Activated gamma-delta T cell treated with anti-CD3 and anti-CD28 coated beads, Interleukin-2, amount 50 U/mL, for 16 hours (primary cell): ENCODE measurements at places on chromosomes 7 and 10.

GRCh38 chr7:127901895-127902703, 129.1 kb downstream of the LRRC4 start:
- no peak for DNase-seq

DNA sequence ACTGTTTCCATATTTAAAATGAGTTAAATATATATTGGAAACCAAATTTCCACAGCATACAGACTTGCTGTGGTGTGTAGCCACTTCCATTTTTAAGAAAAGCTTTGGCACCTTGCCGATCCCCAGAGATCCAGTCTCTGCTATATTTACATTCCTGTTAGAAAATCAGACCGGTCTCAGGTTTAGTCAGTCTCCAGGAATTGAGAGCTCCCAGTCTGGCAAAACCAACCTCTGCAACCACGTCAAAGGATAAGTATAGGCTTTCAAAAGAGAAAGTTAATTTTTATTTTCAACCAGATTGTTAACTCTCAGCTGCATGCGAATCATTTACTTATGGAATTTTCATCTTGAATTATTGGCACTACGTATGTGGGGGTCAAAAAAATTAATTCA, 28.2 kb downstream of the PUS7 start:
- DNase-seq: no peak

GRCh38 chr7:157065046-157065445, 54.6 kb upstream of the MNX1 start:
- DNase-seq: no peak

- no peak for DNase-seq
Observed at GRCh38 chr7:41185851-41186250, 517.0 kb downstream of the INHBA start.

DNA sequence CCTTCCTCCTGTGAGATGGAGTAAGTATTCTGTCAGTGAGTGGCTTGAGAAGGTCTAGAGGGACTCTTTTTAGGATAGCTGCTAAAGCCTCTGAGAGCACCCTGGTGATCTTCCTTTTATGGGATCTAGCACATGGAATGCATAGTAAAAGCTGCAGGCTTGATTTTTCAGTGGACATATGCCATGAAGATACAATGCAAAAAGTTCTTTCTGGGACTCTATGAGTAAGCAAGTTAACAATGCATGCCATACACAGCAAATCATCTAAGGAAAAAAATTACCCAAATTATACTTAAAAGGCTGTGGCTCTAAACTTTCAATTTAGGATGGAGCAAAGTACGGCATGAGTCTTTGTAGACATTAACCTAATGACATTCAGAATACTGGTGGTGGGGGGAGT, 154.5 kb downstream of the SGMS1 start:
- DNase-seq: no peak

- no peak for DNase-seq
Observed at GRCh38 chr10:48672596-48673265, 11.9 kb upstream of the WDFY4 start.

- no peak for DNase-seq
Observed at GRCh38 chr10:89574368-89574767, 39.0 kb upstream of the SLC16A12 start.

DNA sequence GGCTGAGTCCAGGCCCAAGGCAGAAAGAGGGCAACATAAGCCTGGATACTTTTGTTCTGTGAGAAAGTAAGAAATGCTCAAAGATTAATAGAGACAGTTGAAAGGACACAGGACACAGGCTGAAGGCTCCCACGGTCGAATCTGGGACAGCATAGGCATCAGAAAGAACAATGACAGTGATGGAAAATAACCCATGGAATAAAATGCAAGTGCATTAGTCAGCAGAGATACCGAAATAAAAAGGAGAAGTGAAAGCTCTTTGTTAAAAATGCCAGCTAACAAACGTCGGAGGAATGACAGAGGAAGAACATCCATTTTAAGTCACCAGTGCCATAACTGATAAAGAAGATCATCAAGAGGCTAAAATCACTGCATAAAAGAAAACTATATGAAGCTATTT, 19.6 kb upstream of the AGAP5 start:
- no peak for DNase-seq

DNA sequence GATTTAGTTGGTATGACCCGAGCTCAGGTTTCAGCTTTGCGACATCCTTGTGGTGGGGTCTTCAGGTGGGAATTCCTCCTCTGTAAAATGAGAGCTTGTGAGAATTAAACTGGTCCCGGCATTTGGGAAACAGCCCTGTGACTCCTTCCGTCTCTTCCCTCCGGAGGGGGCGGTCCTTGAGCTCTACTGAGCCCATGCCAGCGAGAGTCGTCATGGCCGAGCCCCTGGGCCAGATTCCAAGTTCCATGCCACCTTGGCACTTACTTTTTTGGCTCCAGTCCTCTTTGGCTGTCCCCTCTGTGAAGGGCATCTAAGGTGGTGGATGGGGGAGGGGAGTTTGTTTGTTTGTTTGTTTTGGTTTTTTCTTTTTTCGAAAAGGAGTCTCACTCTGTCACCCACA, 47.6 kb downstream of the GTF2IRD1 start:
- no peak for DNase-seq

DNA sequence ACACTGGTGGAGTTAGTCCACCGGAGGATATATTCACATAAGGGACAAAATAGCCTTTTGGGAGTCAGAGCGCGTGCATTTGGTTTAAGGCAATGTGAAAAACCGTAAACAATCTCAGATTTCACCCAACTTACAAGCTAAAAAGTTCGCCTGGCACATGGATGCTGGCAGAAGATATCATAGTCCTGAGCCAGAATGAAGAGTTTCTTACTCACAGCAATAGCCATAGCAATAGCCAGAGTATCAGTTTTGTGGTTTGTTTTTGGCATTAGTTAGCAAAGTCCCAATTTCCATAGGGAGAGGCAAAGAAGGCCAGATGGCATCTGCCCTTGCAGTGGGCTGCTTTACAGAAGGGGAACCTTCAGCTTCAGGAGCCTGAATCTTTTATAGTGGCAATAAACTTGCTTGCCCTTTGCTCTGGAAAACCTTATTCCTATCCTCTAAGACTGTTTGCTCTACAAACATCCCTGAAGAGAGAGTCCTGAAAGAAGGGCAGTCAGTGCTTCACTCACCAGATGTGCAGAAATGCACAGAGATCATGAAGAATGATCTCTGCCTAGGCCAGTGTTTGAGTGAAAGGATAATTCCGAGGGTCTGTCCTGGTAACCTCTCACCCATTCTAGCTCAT, 28.7 kb upstream of the RSBN1L start:
- DNase-seq: no peak
